ENCODE measurements at places on chromosomes 12 and 14. TPM values are rescaled to one million over a fixed set of nuclear protein-coding genes. Genes with fewer than 3 reads are reported as not detected.

Gene LRRK2
- 0.54 TPM for polyA plus RNA-seq

Gene IFNG-AS1
- polyA plus RNA-seq, result not detected

Gene PIP4K2C
- 31.0 TPM for polyA plus RNA-seq

Gene DIO3
- polyA plus RNA-seq, result 49.2 TPM

Gene CCDC177
- polyA plus RNA-seq, result 3.2 TPM

Gene XRCC3
- 26.7 TPM for polyA plus RNA-seq

Gene CD163L1
- polyA plus RNA-seq, result 0.62 TPM

Gene FAM181A
- not detected for polyA plus RNA-seq

Gene C12orf50
- 0.30 TPM for polyA plus RNA-seq

Gene INSM2
- polyA plus RNA-seq, result 0.98 TPM

Gene COCH
- 39.9 TPM for polyA plus RNA-seq

Gene KRT72
- not detected for polyA plus RNA-seq

Gene TPPP2
- polyA plus RNA-seq, result not detected

Gene VCPKMT
- polyA plus RNA-seq, result 30.5 TPM

Gene TROAP
- polyA plus RNA-seq, result 1.3 TPM

Gene GARIN6
- polyA plus RNA-seq, result not detected

Gene GDF3
- polyA plus RNA-seq, result not detected

Gene TPH2
- 0.12 TPM for polyA plus RNA-seq

Gene C12orf56
- polyA plus RNA-seq, result 0.06 TPM

Gene CIROP
- not detected for polyA plus RNA-seq

Gene RTL1
- polyA plus RNA-seq, result not detected

Gene STAT6
- not detected for polyA plus RNA-seq

Gene POTEM
- polyA plus RNA-seq, result not detected

Gene CAPZA3
- not detected for polyA plus RNA-seq

Gene TAS2R30
- polyA plus RNA-seq, result 0.53 TPM

Gene RFX4
- not detected for polyA plus RNA-seq

Gene NKX2-1
- 1.5 TPM for polyA plus RNA-seq

Gene ZNF891
- 9.4 TPM for polyA plus RNA-seq

Gene B4GALNT1
- polyA plus RNA-seq, result 152 TPM

Gene RDH5
- polyA plus RNA-seq, result 6.6 TPM

Gene MYF5
- polyA plus RNA-seq, result not detected

Gene RPGRIP1
- polyA plus RNA-seq, result not detected

Gene TAS2R46
- polyA plus RNA-seq, result not detected

Gene FLVCR2
- not detected for polyA plus RNA-seq

Gene SMCO2
- 2.4 TPM for polyA plus RNA-seq

Gene LMBR1L
- 344 TPM for polyA plus RNA-seq

Gene SERPINA4
- not detected for polyA plus RNA-seq

Gene ANKRD33
- polyA plus RNA-seq, result not detected

Gene CEP170B
- polyA plus RNA-seq, result 13.2 TPM

Gene OVCH1
- polyA plus RNA-seq, result 0.83 TPM

Gene PAX9
- polyA plus RNA-seq, result not detected

Gene TSPAN9
- polyA plus RNA-seq, result 10.7 TPM

Gene SCN8A
- polyA plus RNA-seq, result 14.2 TPM

Gene C14orf180
- not detected for polyA plus RNA-seq

Gene ARMH4
- 14.3 TPM for polyA plus RNA-seq

Gene KRT82
- not detected for polyA plus RNA-seq

Gene SMIM41
- not detected for polyA plus RNA-seq

Gene SYCP3
- polyA plus RNA-seq, result 3.4 TPM

Gene CLEC9A
- not detected for polyA plus RNA-seq

Gene PPP4R4
- polyA plus RNA-seq, result 4.8 TPM

Gene SLC10A1
- not detected for polyA plus RNA-seq

Gene MMP19
- polyA plus RNA-seq, result not detected

Gene SLC17A8
- polyA plus RNA-seq, result 0.22 TPM

Gene SIRT4
- 9.7 TPM for polyA plus RNA-seq

Gene PMEL
- not detected for polyA plus RNA-seq

Gene AQP2
- not detected for polyA plus RNA-seq

Gene GUCY2C
- 0.06 TPM for polyA plus RNA-seq

Gene CLECL1
- not detected for polyA plus RNA-seq
